Kasumi-1 (cell line): ENCODE measurements at places on chromosomes 6 and 20.

GRCh38 chr6:125252891-125253290 is 48.9 kb downstream of the HDDC2 start:
- no peak for DNase-seq

GRCh38 chr20:40463171-40463570 is 225.9 kb downstream of the MAFB start:
- DNase-seq, result no peak

DNA sequence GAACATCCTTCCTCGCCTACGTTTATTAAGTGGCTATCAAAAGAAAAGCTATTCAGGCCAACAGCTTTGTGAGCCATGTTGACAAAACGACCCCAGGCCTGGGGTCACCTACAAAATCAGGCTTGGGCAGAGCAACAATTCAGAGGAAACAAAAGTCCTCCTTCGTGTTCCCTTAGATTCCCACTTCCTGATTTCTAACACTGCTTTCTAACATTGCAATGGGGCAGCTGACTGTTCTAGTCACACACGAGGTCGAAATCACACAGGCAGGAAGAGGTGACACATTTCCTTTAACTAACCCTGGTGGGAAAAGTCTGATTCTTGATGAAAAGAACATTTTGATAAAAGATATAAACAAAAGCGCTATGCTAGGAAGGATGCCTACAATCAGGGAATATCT is 31.9 kb downstream of the WDR27 start:
- DNase-seq, result peak; percentile 78

GRCh38 chr20:52590100-52590499 is 382.1 kb upstream of the TSHZ2 start:
- no peak for DNase-seq

- peak; percentile 39 for DNase-seq
These were observed 5.5 kb upstream of the NTSR1 start for GRCh38 chr20:62702895-62703852.

DNA sequence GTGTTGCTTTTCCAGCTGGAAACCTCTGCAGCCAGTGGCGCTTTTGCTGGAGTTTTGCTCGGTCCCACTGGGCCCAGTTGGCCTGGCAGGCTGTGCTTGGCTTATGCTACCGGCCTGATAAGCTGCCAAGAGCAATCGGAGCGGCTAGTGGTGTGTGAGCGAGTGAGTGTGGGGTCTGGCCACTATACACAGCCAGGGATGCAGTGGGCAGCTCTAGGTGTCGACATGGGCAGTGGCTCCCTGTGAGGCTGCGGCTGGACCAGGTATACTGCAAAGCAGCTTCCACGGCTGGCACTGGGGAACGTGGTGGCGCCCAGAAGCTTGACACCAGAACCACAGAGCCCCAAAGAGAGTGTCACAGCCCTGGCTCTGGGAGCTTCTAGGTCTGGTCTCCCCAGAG is 996.5 kb downstream of the GRIK2 start:
- DNase-seq, result no peak

DNA sequence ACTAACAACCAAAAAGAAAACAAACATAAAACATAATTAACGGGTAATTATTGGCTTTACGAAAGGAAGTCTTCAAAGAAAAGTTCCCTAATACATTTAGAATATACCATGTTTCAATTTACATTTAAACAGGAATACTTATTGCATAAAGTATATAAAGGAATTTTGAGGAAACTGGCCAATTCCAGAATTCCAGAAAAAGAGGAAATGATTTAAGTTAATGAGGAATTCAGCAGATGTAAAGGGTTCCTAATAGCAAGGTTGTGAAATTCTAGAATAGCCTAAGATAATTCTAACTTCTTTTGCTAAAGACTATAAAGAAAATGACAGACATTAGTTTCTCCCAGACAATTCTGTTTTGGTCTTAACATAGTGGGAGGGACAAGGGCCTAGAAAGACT is 35.0 kb downstream of the DTNBP1 start:
- DNase-seq, result no peak

DNA sequence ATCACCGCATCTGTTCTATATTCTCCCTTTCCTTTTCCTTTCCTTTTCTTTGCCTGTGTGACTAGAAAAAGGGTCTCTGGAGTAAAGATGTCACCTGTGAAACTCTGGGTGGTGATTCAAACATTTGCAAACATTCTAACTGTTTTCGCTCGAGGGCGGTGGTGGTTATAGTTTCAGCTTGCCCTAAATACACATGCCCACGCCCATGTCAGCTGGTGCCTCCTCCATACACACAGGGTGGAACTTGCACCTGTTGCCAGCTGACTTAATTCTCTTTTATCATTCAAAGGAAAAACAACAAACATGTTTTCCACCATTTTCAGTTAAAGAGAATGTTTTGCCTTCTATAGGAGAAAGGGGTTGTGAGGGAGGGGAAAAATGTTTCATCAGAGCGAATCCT is 381.9 kb upstream of the ARID1B start:
- no peak for DNase-seq

GRCh38 chr20:46375771-46376170 is 30.6 kb downstream of the ELMO2 start:
- DNase-seq, result no peak

GRCh38 chr6:27863962-27864905 is 48.0 kb downstream of the OR2B2 start:
- no peak for DNase-seq
